Dermis microvascular lymphatic vessel endothelial cell (primary cell): ENCODE measurements at places on chromosomes 2 and 18.

- DNase-seq, result no peak
Observed at GRCh38 chr2:221943076-221943810, 355.6 kb downstream of the PAX3 start.

DNA sequence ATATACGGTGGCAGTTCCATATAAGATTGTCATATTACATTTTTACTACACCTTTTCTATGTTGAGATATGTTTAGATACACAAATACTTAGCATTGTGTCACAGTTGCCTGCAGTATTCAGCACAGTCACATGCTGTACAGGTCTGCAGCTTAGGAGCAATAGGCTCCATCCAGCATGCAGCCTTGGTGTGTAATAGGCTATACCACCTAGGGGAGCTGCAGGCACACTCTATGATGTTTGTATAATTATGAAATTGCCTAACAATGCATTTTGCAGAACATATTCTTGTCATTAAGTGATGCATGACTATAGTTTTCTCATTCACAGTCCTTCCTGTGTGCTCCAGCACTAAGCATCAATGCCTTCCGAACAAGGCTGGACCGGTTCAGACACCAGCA, 133.4 kb downstream of the NDUFA10 start:
- no peak for DNase-seq

DNA sequence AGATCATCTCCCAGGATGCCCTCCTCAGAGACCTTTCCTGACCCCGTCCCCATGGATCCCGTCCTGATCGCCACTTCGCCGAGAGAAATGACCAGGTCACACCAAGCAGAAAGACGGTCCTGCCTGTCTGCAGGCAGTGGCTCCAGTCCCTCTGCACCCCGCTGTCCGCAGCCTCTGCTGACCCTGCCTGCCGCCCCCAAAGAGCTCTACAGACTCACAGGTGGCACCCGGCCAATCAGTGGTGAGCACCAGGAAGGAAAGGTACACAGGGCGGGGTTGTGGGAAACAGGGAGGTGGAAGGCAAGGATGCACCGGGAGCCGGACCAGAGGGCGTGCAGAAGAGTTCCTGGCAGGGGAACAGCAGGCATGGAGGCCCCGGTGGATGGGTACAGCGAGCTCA, 94.8 kb downstream of the NDUFA10 start:
- DNase-seq, result no peak

GRCh38 chr2:3141696-3142095, 235.9 kb downstream of the EIPR1 start:
- no peak for DNase-seq

DNA sequence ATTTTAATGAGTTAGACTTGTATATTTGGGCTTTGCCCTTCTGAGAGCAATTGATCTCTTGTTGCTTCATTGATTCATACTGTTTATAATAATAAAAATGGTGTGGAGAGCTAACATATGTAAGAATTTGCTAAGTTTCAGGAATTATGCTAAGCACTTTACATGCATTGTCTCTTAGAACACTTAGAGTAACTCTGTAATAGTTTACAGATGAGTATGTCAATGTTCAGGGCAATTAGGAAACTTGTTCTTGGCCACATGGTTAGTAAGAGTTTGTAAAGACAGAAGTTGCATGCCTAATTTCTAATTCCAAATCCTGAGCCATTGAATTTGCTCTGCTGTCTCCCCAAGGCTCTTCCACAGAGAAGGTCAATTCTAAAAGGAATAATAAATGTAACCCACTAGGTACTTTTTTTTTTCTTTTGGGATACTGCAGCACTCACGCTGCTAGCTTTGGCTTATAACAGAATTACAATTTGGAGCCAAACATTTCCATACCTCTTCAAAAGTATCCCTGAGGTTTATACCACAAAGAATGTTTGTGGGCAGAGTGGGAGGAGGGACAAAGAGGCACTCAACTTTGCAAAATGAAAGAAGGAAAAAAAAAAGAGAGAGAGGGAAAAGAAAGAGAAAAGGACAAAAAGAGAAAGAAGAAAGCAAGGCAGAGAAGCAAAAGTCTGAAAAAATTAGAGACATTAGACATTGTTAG, 232.4 kb downstream of the CALCRL start:
- no peak for DNase-seq

GRCh38 chr2:72146347-72147302, 1.0 kb downstream of the CYP26B1 start:
- no peak for DNase-seq

DNA sequence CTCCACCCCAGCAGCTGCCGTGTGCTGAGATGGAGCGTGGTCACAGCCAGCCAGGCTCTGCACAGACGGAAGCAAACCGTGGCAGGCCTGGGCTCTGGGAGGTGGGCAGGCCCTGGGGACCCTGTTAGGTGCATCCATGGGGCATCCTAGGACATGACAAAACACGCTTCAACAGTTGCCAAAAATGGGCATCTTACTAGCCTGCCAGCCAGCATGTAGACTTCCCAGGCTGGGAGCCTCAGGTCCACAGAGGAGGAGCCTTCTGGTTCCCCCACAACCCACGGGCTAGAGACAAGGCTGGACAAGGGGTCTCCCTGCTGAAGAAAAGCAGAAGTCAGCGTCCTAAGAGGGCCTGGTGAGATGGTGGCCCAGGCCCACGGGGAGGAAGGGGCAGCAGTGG, 139.5 kb downstream of the HDAC4 start:
- DNase-seq, result no peak

DNA sequence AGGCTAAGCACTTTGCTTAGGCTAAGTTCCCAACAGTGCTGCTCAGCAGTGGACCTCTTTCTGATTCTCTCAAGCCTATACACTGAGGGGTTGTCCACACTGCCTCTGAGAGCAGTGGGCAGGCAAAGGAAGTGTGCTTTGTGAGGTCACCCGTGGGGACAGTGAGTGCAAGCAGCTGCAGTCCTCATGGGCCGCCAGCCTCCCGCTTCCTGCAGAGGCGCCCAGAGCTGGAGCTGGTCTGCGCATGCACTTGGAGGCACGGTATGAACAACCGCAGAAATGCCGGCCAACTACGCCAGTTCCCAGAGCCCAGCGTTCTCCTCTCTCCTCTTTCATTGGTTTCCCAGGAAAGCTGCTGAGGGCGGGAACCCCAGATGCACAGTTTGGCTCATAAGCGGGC, 149.5 kb upstream of the DLX2 start:
- DNase-seq, result peak; percentile 73

DNA sequence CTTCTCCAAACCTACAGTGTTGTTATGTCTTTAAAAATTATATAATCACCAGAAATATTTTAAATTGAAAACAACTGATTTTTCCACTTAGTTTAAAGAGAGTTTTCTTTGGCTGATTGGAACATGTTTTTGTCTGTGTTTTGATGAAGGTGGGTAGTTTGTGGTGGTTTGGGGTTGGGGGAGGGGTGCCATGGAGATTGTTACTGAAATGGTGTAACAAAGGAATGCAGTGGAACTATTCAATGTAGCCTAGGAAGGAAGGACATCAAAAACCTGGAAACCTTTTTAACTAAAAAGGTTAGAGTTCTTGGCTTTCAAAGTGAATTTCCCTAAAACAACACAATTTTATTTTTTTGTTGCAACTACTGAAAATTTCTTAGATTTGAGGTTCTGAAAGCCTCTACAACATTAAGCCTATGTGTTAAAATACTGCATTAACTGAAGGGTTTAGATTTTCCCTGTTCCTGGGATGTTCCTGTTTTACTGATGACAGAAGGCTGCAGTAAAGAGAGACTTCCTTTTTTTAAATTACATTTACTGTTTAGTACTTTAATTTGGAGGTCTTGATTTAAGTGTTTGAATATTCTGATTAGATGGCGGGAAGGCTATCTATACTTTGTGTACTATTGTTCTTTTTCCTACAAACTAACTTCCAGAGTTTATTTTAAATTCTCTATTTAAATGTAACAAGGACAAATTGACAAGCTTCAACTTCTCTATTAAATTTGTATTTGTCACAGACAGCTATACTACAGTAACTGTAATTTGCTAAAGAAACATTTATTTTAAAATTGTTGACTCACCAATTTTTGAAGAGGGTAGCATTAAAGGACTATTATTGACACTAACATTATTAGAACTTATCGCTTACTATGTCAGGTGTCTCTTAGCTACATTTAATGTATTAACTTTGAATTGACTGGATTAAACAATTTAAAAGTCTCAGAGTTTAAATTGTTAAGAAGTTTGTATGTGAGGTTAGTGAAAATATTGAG, 87.7 kb downstream of the LIMS1 start:
- DNase-seq, result peak; percentile 86
